ENCODE measurements at places on chromosomes 12 and 14. TPM values are rescaled to one million over a fixed set of nuclear protein-coding genes. Genes with fewer than 3 reads are reported as not detected.

The FAM181A gene
- total RNA-seq: not detected

The TC2N gene
- total RNA-seq: 138 TPM

The KLHL28 gene
- total RNA-seq: 53.9 TPM

The C12orf54 gene
- total RNA-seq: not detected

The TBX5 gene
- total RNA-seq: not detected

The VRTN gene
- total RNA-seq: not detected

The KRT2 gene
- total RNA-seq: 0.42 TPM

The CMA1 gene
- not detected for total RNA-seq

DNA sequence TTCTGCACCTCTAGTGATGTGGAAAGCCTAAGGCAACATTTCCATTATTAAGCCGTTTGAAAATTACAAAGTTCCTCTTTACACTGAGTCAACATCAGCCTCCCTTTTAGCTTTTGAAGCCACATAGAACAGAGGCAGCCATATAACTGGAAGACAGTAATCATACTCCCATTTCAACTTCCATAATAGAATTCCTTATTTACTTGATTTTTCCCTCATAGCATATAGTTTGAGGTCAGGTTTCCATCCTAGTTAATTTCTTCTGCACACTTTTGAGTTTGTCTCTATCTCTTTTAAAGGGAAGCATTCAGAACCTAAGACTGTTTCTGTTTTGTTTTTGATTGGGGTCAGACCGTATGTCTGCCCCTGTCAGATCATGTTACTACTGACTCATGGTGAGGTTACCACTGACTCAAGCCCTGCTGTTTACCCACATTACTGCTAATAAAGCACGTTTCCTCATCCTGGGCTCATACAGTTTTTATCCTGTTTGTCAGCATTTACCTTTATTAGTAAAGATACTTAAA lies 161.0 kb downstream of the SLC38A4 start:
- H3K27me3 ChIP-seq: no peaks in the 10 kb centered on the region
- DNase-seq: peak; percentile 50
- H3K27ac ChIP-seq: no peak overlapping the region
- H3K4me1 ChIP-seq: no peaks in the 10 kb centered on the region

DNA sequence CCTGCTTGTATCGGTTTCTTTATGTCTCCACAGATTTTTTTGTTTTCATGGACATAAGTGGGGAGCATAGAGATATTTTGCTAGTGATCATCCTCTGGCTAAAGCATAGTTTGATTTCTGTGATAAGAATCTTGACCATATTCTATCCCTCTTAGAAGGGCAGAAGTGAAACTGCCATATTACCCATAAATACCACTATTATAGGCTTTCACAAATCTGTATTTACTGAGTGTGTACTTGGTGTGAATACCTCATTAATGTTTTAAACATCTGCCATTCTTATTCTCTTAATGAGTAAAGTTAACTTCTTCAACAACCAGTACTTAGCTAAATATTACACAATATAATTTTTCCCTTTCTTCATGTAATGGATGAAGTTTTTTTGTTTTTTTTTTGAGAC lies 16.1 kb downstream of the WNK1 start:
- no peak for DNase-seq
- H3K27ac ChIP-seq: peak overlapping the region; percentile 30
- no peaks in the 10 kb centered on the region for H3K36me3 ChIP-seq

- H3K27me3 ChIP-seq: no peaks in the 10 kb centered on the region
- no peak overlapping the region for H3K27ac ChIP-seq
- no peaks in the 10 kb centered on the region for H3K36me3 ChIP-seq
- no peaks in the 10 kb centered on the region for H3K4me1 ChIP-seq
- H3K4me3 ChIP-seq: no peak overlapping the region
- no peak for DNase-seq
Observed at GRCh38 chr14:64369201-64369600, 19.0 kb upstream of the MTHFD1 start.

- no peak overlapping the region for H3K27ac ChIP-seq
- no peaks in the 10 kb centered on the region for H3K27me3 ChIP-seq
- no peak for DNase-seq
- H3K36me3 ChIP-seq: no peaks in the 10 kb centered on the region
- H3K4me1 ChIP-seq: no peaks in the 10 kb centered on the region
Observed at GRCh38 chr12:79508622-79509021, 182.1 kb downstream of the PAWR start.

- H3K4me1 ChIP-seq: peaks cover 6% of the 10 kb centered on the region
- DNase-seq: peak; percentile 30
- no peaks in the 10 kb centered on the region for H3K36me3 ChIP-seq
Observed at GRCh38 chr12:7645395-7646177, 20.1 kb downstream of the APOBEC1 start.

GRCh38 chr14:67919259-67920032 lies 99.9 kb downstream of the RAD51B start:
- no peak overlapping the region for H3K27ac ChIP-seq
- no peak overlapping the region for H3K4me3 ChIP-seq
- H3K4me1 ChIP-seq: no peaks in the 10 kb centered on the region
- no peak for DNase-seq
- H3K27me3 ChIP-seq: no peaks in the 10 kb centered on the region

DNA sequence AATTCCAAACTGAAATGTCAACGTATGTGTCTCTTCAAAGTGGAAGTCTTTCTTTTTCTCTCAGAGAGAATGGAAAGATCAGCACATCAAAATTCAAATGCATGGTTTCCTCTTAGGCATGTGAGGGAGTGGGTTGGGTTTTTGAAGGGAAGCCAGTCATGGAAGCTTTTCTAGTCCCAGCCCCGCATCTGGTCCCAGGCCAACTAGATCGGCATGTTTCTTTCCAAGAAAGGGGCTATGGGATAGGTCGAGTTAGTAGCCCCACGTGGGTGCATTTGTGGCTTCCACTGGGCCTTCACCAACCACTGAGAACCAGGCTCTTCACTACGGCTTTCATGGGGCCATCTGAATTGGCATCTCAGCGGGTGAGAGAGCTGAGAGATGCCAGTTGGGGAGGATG lies 6.6 kb downstream of the C1S start:
- H3K27ac ChIP-seq: no peak overlapping the region
- peaks cover 1% of the 10 kb centered on the region for H3K27me3 ChIP-seq
- no peak for DNase-seq
- no peaks in the 10 kb centered on the region for H3K36me3 ChIP-seq
- H3K4me3 ChIP-seq: no peak overlapping the region

- H3K36me3 ChIP-seq: no peaks in the 10 kb centered on the region
- no peak overlapping the region for H3K27ac ChIP-seq
- no peaks in the 10 kb centered on the region for H3K27me3 ChIP-seq
Observed at GRCh38 chr12:76002598-76003354, 28.8 kb downstream of the PHLDA1 start.

DNA sequence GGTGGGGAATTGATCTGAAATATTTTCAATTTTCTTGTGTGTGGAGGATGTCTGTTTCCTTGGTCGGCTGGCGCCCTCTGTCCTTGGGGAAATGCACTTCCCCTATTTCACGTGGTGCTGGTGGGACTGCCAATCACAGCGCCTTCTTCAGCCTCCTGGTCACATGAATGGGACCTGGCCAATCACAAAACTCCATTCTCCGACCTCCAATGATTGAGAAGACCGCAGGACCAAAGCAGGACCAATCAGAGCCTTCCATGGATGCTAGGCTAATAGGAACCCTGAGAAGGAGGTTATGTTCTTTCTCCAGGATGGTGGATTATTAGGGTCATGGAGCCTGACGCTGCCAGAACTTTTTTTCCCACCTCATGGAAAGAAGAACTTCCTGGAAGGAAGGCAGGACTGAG lies 188.7 kb downstream of the TTC8 start:
- DNase-seq: peak; percentile 13

DNA sequence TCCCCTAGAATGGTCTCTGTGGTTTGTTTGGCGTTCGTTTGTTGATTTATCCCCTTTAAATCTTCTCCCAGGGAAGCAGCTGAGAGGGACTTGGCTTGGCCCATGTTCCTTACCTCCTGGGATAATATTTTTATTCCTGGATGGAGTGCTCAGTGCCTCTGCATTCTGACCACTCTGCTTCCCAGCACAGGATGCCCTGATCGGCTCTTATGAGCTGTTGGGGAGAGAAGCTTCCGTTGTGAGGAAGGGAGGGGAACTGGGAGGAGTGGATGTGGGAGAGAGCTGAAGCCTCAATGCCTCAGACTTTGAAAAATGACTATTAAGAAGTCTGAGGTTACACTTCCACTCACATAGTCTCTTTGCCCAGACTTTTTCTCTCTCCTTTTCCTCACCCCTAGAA lies 114.8 kb downstream of the SMOC1 start:
- H3K4me3 ChIP-seq: no peak overlapping the region
- no peaks in the 10 kb centered on the region for H3K4me1 ChIP-seq
- DNase-seq: no peak

- H3K36me3 ChIP-seq: no peaks in the 10 kb centered on the region
- no peaks in the 10 kb centered on the region for H3K4me1 ChIP-seq
- no peak overlapping the region for H3K27ac ChIP-seq
- H3K27me3 ChIP-seq: no peaks in the 10 kb centered on the region
Observed at GRCh38 chr12:116497051-116497591, 62.1 kb upstream of the MAP1LC3B2 start.

DNA sequence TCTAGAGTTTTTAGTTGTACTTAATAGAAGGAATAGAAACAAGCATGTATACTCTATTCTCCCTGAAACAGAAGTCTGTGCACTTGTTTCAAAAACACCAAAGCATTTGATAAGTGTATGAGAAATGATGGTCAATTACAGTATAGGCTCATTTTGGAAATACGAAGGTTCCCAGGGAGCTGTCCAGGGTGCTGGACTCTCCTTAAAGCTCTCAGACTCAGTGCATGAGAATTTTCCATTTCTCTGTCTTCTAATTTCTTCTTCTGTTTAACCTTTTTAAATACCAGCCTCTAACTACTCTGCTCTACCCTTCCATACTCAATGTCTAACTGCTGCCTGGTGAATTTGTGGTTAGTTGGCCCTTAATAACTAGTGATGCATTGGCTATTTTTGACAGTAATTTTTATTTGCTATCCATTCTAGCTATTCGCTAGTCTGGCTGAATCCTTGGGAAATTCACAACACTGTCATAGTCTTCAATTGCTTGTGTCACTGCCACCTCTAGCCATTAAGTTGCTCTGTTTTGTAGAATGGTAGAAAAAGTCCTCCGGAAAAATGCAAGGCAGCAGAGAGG lies 229.2 kb downstream of the NRXN3 start:
- no peak for DNase-seq
- H3K27me3 ChIP-seq: no peaks in the 10 kb centered on the region
- H3K4me3 ChIP-seq: no peak overlapping the region
- no peaks in the 10 kb centered on the region for H3K36me3 ChIP-seq
- no peaks in the 10 kb centered on the region for H3K4me1 ChIP-seq

DNA sequence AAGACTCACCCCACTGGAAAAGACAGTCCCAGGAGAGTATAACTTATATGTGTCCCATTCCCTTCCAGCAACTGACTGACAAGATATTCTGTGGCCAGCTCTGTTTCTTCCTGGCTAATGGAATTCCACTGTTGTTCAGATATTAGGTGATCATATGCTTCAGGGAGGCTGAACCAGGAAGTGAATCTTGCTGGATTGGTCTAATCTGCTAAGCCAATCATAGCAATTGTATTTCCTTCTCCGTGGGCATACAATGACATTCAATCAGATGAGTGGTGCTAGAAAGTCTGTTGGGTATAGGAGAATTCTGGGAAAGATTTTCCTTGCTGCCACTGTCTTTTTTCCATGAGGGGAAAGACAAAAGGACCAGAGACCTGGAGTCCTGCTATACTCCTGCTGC lies 12.1 kb downstream of the PYGL start:
- H3K4me1 ChIP-seq: no peaks in the 10 kb centered on the region
- peaks cover 24% of the 10 kb centered on the region for H3K27me3 ChIP-seq
- no peak for DNase-seq
- H3K27ac ChIP-seq: no peak overlapping the region

GRCh38 chr14:80645667-80646413 lies 295.7 kb downstream of the CEP128 start:
- no peaks in the 10 kb centered on the region for H3K27me3 ChIP-seq
- DNase-seq: no peak
- H3K27ac ChIP-seq: no peak overlapping the region
- no peaks in the 10 kb centered on the region for H3K36me3 ChIP-seq

GRCh38 chr14:55605793-55606192 lies 25.8 kb downstream of the KTN1 start:
- no peak for DNase-seq
- H3K36me3 ChIP-seq: peaks cover 6% of the 10 kb centered on the region
- H3K4me1 ChIP-seq: peaks cover 4% of the 10 kb centered on the region
- no peaks in the 10 kb centered on the region for H3K27me3 ChIP-seq
- no peak overlapping the region for H3K4me3 ChIP-seq

GRCh38 chr12:24681570-24681969 lies 267.3 kb downstream of the BCAT1 start:
- H3K27me3 ChIP-seq: no peaks in the 10 kb centered on the region
- H3K4me1 ChIP-seq: no peaks in the 10 kb centered on the region
- no peak overlapping the region for H3K4me3 ChIP-seq

DNA sequence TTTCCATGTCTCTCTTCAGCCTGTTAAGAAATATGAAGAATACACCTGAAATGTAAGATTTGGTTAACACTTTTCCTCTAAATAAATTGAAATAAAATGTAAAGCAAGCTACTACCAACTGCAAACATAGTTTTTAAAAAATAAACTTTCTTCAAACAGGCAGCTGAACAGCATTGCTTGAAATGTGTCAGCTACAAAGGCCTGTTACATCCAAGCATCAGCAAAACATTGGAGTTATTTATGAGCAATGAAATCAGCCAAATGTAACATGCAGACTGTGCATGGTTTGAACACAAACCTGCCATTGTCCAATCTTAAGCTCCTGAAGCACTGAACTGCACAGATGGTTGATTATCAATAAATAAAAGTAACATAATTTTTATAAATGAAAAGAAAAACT lies 291.3 kb downstream of the ACSS3 start:
- H3K27ac ChIP-seq: no peak overlapping the region
- DNase-seq: no peak
- no peak overlapping the region for H3K4me3 ChIP-seq
- H3K27me3 ChIP-seq: no peaks in the 10 kb centered on the region

- no peak overlapping the region for H3K27ac ChIP-seq
- peaks cover 22% of the 10 kb centered on the region for H3K4me1 ChIP-seq
- H3K27me3 ChIP-seq: no peaks in the 10 kb centered on the region
- no peak for DNase-seq
- peaks cover 11% of the 10 kb centered on the region for H3K36me3 ChIP-seq
- H3K4me3 ChIP-seq: no peak overlapping the region
Observed at GRCh38 chr14:95141684-95142083, 15.6 kb downstream of the DICER1 start.

Measured in CD4-positive, CD25-positive, alpha-beta regulatory T cell (primary cell).